Right cardiac atrium (tissue), 5 donors: ENCODE measurements at places on chromosomes 6 and 20.

GRCh38 chr6:117561128-117561527 is 41.2 kb downstream of the GOPC start:
- no peak for DNase-seq

DNA sequence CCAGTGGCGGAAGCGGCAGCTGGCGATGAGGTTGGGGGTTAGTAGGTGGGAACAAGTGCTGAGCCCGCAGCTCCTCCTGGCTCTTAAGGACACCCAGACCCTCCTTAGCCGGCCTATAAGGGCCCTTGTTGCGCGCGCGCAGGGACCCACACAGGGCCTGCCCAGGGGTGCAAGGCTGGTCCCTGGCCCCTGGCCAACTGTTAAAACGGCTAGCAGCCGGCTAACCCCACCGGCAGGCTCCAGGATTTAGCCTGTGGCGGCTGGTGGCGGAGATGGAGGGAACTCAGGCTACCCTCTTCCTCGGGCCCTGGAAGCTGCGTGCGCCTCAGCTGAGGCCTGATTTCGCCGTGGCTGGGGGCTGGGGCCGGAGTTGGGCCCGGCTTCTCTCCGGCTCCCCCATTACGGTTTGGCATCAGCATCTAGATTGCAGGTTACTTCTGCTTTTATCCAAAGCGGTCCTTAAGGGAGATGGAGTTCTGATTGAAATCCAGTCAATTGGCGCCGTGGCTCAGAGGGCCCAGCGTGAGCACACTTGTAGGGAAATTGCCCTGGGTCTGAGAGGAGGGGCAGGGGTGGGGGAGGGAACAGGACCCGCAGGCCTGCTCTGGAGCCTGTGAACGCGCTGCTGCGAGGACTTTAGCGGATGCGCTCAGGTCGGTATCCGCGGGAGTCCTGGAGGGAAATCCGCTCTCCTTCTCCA is 36.9 kb upstream of the CCDC167 start:
- no peak for DNase-seq

DNA sequence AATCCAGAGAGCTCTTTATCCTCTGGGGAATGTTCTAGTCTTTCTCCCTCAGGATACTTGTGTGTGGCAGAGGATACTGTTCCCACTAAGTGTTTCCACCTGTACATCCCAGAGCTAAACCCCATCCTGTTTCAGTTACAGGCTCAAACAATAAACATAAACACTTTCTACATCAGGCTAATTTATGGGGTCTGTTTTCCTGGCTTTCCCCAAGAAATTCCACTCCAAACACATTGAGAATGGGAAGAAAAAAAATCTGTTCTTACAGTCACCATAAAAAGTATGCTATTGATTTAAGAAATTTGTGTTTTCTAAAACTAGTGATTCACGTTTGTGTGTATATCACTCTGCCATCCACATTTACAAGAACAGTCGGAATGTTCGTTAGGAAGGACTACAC is 293.9 kb upstream of the FOXQ1 start:
- DNase-seq: no peak

DNA sequence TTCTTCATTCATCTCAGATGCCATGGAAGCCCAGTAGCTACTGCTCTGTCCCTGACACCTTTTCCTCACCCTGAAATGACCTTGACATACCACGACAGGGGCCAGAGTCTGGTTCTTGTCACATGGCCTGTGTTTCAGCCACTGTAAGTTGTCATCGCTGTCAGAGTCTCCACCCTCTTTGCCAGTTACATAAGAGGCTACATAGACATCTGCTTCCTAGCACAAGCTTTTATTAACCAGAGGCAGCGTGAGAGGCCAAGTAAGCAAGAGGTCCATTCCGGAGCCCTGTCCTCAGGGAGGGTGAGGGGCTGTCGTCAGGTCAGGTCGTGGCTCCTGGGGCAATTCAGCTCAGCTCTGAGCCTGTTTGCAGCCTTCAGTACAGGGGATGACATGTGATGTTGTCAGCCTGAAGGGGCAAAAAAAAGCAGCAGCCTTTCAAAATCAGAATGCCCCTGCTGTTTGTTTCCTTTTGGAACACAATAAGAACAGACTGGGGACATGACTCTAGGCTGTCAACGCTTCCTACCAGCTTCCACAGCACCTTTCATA is 146.3 kb downstream of the MTFR2 start:
- peak; percentile 86 for DNase-seq

GRCh38 chr20:40668449-40669228 is 20.4 kb downstream of the MAFB start:
- peak; percentile 47 for DNase-seq

GRCh38 chr20:38671186-38671585 is 53.1 kb upstream of the SLC32A1 start:
- peak; percentile 13 for DNase-seq

- DNase-seq: no peak
Observed at GRCh38 chr6:123838505-123839234, 35.0 kb downstream of the NKAIN2 start.

DNA sequence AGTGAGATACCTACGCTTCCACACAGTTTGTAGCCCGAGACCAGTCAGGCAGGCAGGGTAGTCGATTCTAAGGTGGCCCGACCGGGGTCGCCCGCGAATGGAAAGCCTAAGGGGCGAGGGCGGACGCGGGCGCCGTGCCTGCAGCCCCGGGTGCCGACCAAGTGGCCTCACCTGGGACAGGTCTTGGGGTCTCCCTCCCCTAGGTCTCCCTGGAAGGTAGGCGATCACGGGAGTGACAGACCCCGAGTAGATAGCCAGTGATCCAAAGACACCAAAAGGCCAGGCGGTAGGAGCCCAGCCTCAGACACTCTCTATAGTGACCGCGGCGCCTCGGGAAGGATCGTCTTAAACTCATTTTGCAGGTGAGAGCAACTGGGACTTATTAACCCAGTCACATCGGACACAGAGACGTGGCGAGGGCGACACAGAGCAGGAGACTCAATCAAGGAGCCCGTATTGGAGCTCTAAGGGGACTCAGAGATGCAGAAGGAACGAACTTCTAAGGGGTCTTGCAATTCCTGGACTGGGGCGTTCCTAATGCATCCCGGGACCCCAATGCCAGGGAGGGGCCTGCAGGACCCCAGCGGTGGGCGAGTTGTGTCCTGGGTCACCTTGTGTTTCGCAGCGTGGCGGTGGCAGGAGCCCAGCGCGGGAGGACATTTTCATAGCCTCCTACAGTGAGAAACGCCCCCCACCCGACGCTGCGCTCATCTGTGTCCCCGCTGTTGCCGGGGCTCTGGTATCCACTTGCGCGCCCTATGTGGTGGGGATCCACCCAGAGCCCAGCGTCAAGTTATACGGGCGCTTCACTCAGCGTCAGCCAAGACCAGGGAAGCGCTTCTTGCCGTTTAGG is 2.1 kb upstream of the VSX1 start:
- no peak for DNase-seq

DNA sequence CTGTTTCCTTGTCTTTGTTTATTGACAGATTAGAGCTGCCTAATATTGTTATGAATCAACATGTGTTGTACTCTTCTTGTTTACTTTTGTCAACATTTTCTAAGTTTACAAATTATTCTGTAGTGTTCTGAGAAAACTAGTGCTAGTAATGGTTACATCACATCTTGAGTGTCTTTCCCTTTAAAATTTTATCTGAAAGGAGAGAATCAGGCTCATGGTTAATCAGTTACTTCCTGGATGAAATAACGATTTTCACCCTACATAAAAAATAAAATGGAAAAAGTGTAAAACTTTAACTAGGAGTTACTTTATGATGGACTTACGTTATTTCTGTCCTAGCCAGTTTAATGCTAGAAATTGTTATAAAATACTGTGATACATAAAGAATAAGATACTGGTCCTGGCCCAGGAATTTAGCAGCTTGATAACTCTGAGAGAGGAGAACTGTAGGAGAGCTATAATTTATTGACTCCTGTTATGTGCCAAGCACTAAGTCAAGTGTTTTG is 26.4 kb upstream of the BMP5 start:
- DNase-seq: no peak

DNA sequence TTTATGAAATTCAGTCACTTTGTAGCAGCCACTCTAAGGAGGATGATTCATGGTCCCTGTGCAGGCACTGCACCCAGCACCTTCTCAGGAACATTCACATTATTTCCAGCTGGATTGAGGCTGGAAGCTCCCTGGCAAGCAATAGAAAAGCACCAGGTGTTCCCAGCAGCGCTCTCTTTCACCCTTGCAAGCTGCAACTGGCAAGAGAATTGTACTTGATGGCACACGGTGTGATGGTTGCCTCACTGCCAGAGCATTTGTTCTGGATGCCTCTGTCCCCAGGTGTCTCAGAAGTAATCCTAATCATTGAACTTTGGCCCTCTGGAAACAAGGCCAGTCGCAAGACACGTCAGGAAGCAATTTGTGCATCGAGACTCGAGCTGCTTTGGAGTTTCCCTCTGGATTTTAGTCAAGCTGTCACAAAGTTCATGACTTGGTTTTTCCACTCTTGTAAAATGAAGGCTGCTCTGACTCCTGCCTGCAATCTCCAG is 24.9 kb upstream of the PHACTR2 start:
- no peak for DNase-seq

GRCh38 chr6:1716868-1717267 is 107.2 kb downstream of the FOXC1 start:
- DNase-seq: no peak

DNA sequence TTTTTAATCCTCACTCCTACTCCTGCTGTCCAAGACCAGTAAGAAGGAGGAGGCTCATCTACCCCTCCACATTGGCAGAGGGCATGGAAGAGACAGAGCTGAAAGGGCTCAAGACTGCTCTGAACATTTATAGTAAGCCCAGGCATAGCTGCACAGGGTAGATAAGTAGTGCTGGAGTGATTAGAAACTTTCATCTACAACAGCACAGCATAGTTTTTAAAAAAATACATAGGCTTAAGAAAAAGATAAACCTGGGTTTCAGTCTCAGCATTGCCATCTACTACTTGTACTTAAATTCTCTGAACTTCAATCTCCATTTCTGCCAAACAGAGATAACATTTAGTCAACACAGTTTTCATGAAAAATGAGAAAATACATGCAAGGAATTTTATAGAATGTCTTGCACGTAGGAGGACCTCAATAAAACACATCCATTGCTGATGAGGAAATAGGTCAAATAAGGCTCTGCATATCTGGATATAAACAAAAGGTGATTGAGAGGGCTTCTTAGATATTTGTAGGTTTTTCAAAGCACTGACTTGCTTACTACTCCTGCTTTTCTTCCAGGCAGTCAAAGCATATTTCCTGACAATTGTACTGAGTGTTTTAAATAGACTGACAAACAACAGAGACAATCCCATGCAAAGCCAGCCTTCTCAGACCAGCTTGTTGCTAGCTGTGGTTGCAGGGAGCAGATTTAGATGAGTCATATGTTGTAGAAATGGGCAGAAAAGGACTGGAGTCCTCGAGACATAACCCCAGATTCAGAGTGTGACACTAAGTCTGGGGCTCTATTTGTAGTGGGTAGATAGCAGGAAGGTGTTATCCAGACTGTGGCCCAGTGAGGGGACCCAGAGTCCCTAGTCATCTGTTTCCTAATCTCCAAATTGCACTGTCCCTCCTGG is 107.4 kb upstream of the TAB2 start:
- no peak for DNase-seq

GRCh38 chr6:80163754-80164187 is 57.3 kb downstream of the BCKDHB start:
- no peak for DNase-seq

GRCh38 chr6:30543821-30544220 is 12.5 kb downstream of the GNL1 start:
- DNase-seq: no peak

DNA sequence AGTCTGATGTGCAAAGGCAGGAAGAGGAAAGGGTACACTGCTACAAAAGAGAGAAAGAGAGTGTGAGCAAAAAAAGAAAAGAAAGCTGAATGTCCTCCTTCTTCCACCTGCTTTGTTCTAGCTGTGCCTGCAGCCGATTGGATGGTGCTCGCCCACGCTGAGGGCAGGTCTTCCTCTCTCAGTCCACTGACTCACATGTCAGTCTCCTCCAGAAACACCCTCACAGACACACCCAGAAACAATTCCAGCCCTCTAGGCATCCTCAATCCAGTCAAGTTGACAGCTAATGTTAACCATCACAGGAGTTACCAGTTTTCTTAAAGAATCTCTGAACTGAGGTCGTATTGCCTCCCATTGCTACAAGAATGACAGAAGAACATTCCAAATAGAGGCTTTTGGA is 411.9 kb upstream of the SASH1 start:
- DNase-seq: no peak

GRCh38 chr6:99590728-99591672 is 15.6 kb upstream of the PRDM13 start:
- DNase-seq: no peak

DNA sequence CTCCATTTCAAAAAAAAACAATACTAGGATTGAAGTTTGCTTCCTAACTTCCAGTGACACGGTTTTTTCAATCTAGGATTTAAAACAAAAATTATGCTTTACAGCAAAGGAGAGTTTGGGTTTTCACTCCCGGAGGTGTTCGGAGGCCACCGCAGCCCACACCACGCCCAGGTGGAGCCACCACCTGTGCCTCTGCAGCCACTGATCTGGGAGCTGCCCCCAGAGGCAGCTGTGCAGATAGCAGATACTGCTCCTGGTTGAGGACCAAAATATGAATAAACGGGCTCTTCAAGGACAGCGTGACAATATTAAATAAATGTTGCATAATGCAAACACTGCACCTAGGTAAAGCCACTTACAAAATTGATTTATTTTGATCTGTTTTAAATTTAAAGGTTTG is 30.2 kb downstream of the DLL1 start:
- DNase-seq: no peak

DNA sequence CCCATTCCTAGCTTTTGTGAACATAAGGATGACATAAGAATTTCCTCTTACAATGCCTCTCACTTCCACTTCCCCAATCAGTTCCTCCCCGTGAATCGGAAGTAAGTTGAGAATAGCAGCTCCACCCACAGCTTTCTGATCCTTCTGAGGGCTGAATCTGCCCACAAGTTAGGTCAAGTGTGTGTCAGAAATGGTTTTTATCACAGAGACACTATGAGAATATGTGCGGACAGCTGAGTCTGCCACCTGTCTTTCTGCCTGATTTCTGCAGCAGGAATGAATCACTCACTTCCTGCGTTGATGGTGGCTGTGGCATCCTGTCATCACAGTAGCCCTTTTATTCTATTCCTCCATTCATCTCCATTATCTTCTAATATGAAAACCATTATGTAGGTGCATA is 70.2 kb downstream of the RIN2 start:
- no peak for DNase-seq

GRCh38 chr6:112150363-112150762 is 63.0 kb downstream of the FAM229B start:
- no peak for DNase-seq

GRCh38 chr6:147873816-147874215 is 365.3 kb downstream of the SAMD5 start:
- DNase-seq: no peak

DNA sequence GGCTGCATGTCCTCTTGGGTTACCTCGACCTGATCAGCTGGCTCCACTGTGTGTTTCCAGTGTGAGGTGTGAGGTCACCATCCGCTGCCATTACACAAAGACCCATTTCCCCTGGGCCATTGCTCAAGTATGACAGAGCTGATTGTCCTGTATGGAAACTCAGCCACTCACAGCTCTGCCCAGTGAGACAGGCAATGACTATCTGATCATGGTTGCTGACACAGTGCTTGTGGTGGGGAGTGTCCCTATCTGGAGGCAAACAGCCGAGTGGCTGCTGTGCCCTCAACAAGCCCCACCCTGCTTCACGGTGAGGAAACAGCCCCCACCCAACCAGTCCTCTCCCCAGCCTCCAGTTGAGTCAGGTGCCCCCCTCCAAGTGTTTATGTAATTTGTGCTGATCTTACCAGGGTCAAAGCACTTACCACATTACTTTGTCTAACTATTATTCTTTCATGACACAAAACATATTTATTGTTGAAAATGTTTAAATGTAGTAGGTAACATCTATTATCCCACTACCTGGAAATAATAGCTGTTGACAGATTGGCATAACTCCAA is 11.7 kb upstream of the MAPK13 start:
- no peak for DNase-seq

GRCh38 chr6:134249759-134250602 is 67.9 kb downstream of the SGK1 start:
- no peak for DNase-seq
